ENCODE measurements at places on chromosomes 11 and 22. TPM values are rescaled to one million over a fixed set of nuclear protein-coding genes. Genes with fewer than 3 reads are reported as not detected.
A peak's percentile ranks its signal among the peaks of the same experiment; 100 is the strongest.

DNA sequence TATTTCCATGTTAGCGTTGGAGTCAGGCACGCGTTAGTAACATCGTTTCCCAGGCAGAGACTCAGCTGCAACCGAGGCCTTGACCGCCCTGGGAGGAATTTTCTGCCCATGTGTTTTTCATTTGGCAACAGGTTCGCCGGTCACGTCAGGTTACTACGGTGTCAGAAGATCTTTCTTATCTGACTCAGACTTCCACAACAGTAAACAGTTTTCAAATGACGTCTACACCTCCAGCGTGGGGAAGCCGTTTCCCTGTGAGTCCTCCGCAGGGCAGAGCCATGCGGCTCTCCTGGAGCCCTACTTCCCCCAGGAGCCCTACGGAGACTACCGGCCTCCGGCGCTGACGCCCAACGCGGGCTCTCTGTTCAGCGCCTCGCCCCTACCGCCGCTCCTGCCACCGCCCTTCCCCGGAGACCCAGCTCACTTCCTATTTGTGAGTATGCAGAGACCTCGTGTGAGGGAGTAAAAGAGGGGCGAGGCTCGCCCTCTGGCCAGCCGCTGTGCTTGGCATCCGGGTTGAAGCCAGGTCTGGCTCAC is 14.3 kb upstream of the POU2AF3 start:
- no peak overlapping the region for H3K4me3 ChIP-seq
- peak; percentile 19 for DNase-seq
- H3K36me3 ChIP-seq = no peaks in the 10 kb centered on the region
- no peak overlapping the region for H3K27ac ChIP-seq
- H3K4me1 ChIP-seq = peaks cover 5% of the 10 kb centered on the region

- H3K4me1 ChIP-seq = no peaks in the 10 kb centered on the region
- H3K27me3 ChIP-seq = no peaks in the 10 kb centered on the region
- no peaks in the 10 kb centered on the region for H3K36me3 ChIP-seq
- no peak overlapping the region for H3K27ac ChIP-seq
- peak; percentile 84 for DNase-seq
- no peak overlapping the region for H3K4me3 ChIP-seq
Measured at GRCh38 chr11:17504330-17505107, 27.9 kb upstream of the ABCC8 start.

DNA sequence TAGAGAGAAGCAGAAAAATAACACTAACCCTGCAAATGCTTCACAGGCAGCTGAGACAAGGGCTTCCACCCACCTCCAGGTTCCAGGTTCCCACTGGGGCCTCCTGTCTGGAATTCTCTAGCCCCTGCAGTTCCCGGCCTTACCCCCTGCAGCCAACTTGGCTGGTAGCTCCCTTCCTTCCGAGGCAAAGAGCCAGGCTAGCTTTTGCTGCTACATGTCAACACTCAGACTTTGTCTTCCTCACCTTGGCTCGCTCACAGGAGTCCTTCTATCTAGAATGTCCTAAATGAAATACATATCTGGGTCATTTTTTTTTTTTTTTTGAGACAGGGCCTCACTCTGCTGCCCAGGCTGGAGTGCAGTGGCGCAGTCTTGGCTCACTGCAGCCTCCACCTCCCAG is 9.9 kb upstream of the TTLL1 start:
- no peaks in the 10 kb centered on the region for H3K36me3 ChIP-seq
- H3K4me3 ChIP-seq = no peak overlapping the region
- no peak overlapping the region for H3K27ac ChIP-seq
- no peaks in the 10 kb centered on the region for H3K27me3 ChIP-seq
- DNase-seq = no peak

- no peak overlapping the region for H3K4me3 ChIP-seq
- no peaks in the 10 kb centered on the region for H3K36me3 ChIP-seq
- no peaks in the 10 kb centered on the region for H3K27me3 ChIP-seq
- H3K27ac ChIP-seq = no peak overlapping the region
- H3K4me1 ChIP-seq = peaks cover 27% of the 10 kb centered on the region
- no peak for DNase-seq
Measured at GRCh38 chr11:72719551-72719950, 32.7 kb downstream of the ARAP1 start.

DNA sequence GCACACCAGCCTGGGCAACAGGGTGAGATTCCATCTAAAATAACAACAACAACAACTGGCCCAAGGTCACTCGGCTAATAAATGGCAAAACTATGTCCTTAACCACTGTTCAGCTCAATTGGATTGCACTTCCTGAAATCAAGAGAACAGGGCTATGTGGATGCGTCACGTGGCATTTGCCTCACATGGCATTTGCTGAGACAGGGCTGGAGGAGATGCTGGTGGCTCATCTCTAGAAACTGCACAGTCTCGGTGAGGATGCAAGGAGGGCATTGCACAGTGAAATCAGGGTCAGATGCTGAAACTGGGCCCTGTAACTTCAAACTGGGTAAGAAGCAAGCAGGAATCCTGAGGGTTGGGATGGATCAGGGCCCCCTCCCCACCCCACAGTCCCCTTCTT is 171.9 kb downstream of the BUD13 start:
- H3K36me3 ChIP-seq = no peaks in the 10 kb centered on the region
- H3K4me3 ChIP-seq = no peak overlapping the region
- H3K4me1 ChIP-seq = no peaks in the 10 kb centered on the region
- DNase-seq = no peak
- peaks cover 16% of the 10 kb centered on the region for H3K27me3 ChIP-seq

OR8G1 gene
- not detected for total RNA-seq
